PC-9 (cell line): ENCODE measurements at places on chromosomes 2 and 18. TPM values are rescaled to one million over a fixed set of nuclear protein-coding genes. Genes with fewer than 3 reads are reported as not detected.

GRCh38 chr2:20303966-20304365, 46.7 kb downstream of the PUM2 start:
- no peak for DNase-seq

DNA sequence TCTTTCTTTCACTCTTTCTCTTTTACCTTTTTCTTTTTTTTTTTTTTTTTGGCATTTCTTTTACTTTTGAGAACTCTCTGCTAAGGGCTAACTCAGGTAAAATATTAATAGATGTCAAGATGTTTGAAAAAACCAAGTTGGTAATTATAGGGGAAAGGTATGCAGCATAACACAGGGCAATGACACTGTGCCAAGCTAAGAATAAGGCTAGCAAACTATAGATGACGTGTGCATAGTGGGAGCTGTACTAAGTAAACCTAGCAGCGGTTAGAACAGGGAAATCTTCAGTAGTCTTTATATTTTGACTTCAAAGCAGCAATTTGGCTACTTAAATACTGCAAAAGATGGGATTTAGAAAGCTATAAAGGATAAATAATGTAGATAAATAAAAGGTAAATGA, 415.4 kb upstream of the RGPD4 start:
- no peak for DNase-seq

GRCh38 chr2:233081232-233081730, 21.1 kb downstream of the INPP5D start:
- no peak for DNase-seq

DNA sequence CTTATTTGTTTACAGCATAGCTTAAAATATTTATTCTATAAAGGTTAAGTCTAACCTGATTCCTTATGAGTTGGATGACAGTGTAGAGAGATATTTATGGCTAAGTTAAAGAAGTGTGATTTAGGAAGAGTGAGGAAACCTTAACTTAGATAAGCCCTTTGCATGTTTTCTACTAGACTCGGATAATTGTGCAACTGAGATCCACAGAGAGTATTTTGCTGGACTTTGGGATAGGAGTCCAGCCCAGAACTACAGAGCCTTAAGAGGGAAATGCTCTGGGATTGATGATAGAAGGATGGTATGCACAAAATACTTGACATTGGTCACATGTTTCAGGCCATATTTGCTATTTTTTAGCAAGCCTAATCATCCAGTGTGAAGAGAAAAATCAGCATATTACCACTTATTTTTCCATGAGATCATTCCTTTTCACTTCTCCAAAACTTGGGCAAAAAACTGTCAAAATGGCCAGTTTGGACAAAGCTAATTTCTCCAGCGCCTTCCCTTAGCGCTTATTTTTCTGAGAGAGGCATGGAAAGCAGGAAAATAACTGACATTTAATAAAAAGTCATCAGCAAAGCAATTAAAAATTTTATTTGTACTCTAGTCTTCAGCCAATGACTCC, 3.1 kb downstream of the CD28 start:
- no peak for DNase-seq

GRCh38 chr2:231622963-231623362, 30.3 kb downstream of the TEX44 start:
- DNase-seq, result no peak

- DNase-seq, result no peak
Observed at GRCh38 chr2:1477196-1478040, 64.2 kb downstream of the TPO start.

DNA sequence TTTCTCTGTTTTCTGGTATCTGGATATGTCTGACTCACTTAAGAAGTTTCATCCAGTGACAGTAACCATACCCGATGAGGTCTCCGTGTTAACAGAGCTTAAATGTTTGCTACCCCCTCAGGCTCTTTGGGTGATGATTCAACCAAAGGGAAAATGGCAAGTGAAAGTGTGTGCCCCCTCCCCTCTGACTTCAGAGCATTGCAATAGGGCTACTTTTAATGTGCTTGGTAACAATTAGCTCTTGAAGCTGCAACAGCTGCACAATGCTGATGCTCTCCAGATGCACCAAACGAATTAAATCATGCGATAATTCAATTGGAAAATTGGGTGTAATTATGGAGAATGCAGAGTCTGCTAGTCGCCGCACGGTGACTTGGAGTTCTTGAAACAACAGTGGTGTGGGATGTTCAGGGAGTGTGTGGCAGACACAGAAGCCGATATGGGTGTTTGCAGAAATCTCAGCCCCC, 270.7 kb downstream of the ALK start:
- no peak for DNase-seq

GRCh38 chr18:33838054-33838453, 260.0 kb downstream of the ASXL3 start:
- DNase-seq, result no peak

- no peak for DNase-seq
Observed at GRCh38 chr2:219765231-219765911, 137.9 kb downstream of the SLC4A3 start.

Gene PKDCC
- total RNA-seq, result 3.9 and 5.5 TPM in 2 replicates

- no peak for DNase-seq
Observed at GRCh38 chr2:222782201-222782730, 78.6 kb upstream of the ACSL3 start.

Gene GPBAR1
- 0.20 and 0.22 TPM in 2 replicates for total RNA-seq

- no peak for DNase-seq
Observed at GRCh38 chr18:77151033-77151771, 18.6 kb upstream of the MBP start.
